ENCODE measurements at places on chromosomes 7 and 10. TPM values are rescaled to one million over a fixed set of nuclear protein-coding genes. Genes with fewer than 3 reads are reported as not detected.

Gene CYP2C19
- total RNA-seq: not detected

GRCh38 chr10:48658243-48658974, 26.3 kb upstream of the WDFY4 start:
- no peak overlapping the region for H3K4me3 ChIP-seq
- DNase-seq: no peak
- H3K27me3 ChIP-seq: peaks cover 10% of the 10 kb centered on the region
- no peaks in the 10 kb centered on the region for H3K36me3 ChIP-seq
- H3K27ac ChIP-seq: no peak overlapping the region
- peaks cover 19% of the 10 kb centered on the region for H3K4me1 ChIP-seq

Gene PVRIG
- 30.1 TPM for total RNA-seq

DNA sequence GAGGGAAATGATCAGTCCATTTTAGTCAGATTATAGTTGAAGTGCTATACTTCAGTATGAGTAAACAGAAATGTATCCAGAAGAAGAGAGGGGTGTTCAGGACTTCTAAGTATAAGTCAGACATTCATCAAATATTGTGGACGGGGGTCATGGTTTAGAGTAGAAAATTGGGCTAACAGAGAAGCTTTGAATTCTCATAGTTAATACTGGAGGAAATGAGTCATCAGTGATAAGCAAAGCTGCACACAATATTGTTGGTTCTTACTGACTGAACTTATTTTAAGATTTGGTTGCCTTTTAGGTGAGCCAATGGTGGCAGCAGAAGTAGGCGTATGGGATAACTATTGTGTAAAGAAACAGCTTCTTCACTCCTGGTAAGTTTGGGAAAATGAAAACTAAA, 1.7 kb upstream of the SUMF2 start:
- peaks cover 50% of the 10 kb centered on the region for H3K36me3 ChIP-seq
- H3K4me3 ChIP-seq: no peak overlapping the region
- H3K27ac ChIP-seq: no peak overlapping the region
- H3K27me3 ChIP-seq: no peaks in the 10 kb centered on the region
- peaks cover 25% of the 10 kb centered on the region for H3K4me1 ChIP-seq

Gene CAV1
- total RNA-seq: not detected

DNA sequence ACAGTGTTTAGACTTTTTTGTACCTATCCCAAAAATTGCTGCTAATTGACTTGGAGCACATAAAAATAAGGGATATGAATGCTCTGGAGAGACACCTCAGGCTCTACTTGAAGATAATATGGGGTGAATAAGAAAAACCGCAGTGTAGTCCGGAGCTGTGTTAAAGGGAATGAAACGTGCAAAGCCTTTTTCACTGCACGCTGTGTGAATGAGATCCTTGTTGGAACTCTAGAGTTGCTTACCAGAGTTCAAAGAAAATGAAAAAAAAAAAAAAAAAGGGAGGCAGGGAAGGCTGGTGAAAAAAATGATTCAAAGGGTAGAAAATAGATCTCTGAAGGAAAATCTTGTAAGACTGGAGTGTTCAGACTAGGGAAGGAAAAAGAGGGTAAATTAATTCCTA, 226.6 kb downstream of the LRMDA start:
- no peaks in the 10 kb centered on the region for H3K4me1 ChIP-seq
- DNase-seq: no peak
- no peak overlapping the region for H3K4me3 ChIP-seq
- no peak overlapping the region for H3K27ac ChIP-seq
- H3K27me3 ChIP-seq: no peaks in the 10 kb centered on the region
- H3K36me3 ChIP-seq: no peaks in the 10 kb centered on the region

DNA sequence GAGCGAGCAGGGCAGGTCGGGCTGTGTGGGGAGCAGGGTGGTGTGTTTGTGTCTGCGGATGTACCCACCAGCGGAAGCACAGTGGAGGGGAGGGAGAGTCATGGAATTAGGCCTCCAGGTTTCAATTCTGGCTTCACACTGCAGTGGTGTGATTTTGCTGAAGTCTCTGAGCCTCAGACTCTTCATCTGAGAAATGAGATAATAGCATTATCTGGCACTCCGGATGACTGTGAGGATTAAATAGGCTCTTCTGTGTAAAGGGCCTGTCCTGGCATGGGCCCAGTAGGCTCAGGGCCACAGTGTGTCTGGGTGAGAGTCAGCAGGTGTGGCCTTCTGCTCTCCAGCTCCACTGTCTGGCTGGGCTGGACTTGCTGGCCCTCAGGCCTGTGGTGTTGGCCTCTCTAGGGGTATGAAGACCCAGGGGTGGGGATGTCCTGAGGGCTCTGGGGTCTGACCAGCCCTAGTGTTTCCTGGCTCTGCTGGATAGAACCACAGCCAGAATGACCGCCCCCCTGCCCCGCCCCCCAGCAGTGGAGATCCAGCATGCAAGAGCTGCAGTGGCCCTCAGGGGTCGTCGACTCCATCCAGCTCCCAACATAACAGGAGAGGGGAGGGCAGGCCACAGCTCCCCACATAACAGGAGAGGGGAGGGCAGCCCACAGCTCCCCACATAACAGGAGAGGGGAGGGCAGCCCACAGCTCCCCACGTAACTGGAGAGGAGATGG, 178.6 kb downstream of the RPS24 start:
- no peak overlapping the region for H3K4me3 ChIP-seq
- H3K4me1 ChIP-seq: no peaks in the 10 kb centered on the region
- peaks cover 4% of the 10 kb centered on the region for H3K27me3 ChIP-seq
- H3K36me3 ChIP-seq: no peaks in the 10 kb centered on the region

Gene INPP5A
- 24.8 TPM for total RNA-seq

GRCh38 chr7:20424500-20424899, 93.8 kb downstream of the ITGB8 start:
- no peaks in the 10 kb centered on the region for H3K36me3 ChIP-seq
- no peak for DNase-seq
- H3K4me1 ChIP-seq: no peaks in the 10 kb centered on the region

DNA sequence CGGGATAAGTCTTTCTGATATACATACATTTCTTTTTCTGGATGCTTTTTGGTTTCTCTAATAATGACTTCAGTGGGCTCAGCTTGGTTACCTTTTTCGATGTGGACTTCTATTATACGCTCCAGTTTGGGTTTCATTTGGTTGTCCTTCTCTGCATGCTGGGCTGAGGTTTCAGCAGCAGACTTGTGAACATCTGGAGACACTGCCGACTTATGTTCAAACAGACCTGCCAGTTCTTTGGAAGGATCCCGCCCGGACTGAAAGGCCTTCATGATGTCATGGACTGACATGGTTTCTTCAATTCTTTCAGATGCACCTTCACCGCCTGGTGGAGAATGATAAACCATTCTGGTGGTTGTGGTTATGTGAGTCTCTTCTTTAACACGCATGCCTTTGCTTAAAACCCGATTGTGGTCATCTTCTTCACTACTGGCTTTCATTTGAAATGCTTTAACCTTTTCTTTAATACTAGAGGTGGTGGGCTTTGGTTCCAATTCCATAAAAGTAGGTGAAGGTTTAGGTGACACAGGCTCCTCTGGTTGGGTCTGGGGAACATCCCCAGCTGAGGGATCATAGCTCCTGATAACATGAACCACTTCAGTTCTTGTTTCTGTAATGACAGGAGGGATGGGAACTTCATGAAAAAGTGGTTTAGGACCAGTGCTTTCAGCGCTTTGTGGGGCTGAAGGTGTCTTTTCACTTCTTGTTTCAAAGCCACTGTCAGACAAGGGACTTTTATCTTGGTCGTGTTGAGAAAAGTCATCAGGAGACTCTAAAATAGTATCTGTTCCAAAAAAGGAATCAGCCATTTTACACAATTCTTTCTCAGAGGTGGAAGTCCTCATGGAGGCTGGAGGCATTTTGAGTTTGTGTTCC, 167.7 kb upstream of the CCDC6 start:
- no peak for DNase-seq
- no peak overlapping the region for H3K27ac ChIP-seq
- H3K27me3 ChIP-seq: no peaks in the 10 kb centered on the region
- H3K4me1 ChIP-seq: no peaks in the 10 kb centered on the region

Gene TMEM184A
- not detected for total RNA-seq
